ENCODE measurements at places on chromosomes 16 and 17.

DNA sequence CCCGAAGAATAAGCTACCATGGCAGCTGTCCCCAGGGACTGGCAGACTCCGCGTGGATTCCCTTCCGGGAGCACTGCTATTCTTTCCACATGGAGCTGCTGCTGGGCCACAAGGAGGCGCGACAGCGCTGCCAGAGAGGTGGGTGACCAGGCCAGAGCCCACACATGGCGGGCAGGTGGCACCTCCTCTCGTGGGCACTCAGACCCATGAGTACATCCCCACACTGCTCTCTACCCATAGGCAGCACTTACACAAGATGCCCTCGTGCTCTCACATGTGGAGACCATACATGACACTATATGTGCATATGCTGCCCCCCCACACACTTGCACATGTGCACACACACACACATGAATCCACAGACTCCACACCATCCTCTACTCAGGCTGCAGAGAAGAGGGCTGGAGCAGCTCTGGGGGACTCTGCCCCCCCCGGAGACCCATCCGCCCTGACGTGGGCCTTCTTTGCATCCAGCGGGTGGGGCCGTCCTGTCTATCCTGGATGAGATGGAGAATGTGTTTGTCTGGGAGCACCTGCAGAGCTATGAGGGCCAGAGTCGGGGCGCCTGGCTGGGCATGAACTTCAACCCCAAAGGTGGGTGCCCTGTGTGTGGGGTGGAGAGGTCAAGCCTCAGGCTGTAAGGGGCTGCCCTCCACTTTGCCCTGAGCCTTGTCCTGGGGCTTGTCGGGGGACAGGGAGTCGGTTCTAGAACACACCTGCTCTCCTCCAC is 62.9 kb downstream of the MRC2 start:
- no peak for DNase-seq

- DNase-seq: no peak
These were observed 15.4 kb downstream of the FOXF1 start for GRCh38 chr16:86525696-86526095.

GRCh38 chr17:76685366-76685765 is 25.4 kb downstream of the MXRA7 start:
- DNase-seq: no peak

DNA sequence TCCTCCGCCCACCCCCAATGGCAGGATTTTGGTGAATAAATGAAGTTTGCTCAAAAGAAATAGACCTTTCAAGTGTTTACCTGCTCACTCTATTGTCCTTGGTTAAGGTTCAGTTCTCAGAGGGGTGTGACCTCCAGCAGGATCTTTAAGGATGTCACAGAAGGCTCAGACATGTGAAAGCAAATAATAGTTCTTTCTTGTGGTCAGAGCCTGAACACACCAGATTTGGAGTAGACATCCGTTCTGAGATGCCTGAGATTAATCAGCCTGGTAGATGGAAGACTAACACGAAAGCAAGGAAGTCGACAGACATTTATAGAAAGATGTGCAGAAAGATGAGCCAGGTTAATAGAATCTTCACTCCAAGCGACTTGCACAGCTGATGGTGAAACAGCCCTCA is 557.9 kb upstream of the CDH11 start:
- DNase-seq: no peak

DNA sequence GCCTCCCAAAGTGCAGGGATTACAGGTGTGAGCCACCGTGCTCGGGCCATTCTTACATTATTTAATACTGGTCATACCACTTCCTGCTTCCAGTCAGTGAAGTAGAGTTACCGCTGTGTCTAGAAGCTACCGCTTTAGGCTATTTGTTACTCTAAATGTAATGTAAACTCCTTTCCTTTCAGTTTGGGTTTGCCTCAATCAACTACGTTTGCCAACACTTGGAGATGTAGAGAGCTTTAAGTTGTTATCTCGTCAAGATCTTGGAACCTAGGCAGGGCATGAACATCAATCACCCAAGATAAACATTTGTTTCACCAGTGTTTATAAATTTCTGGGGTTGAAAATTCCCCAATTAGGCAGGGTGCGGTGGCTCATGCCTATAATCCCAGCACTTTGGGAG is 275.9 kb downstream of the STX8 start:
- DNase-seq: no peak

DNA sequence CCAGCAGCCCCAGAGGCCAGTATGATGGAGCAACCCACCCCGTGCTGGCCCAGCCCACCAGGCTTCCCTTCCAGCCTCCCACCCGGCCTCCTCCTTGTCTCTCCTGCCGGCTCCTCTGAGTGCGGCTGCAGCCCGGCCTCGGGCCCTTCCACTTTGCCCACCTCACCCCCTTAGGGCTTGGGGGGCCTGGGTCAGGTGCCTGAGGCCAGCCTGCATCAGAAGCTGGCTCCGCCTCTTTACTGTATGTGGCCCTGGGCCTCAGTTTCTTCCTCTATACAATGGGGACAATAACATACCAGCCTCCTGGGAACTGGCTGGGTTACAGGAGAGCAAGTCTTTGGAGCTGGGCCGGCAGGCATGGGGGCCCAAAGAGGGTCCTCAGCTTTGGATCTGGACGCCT is 221.1 kb upstream of the CIBAR2 start:
- DNase-seq: no peak

DNA sequence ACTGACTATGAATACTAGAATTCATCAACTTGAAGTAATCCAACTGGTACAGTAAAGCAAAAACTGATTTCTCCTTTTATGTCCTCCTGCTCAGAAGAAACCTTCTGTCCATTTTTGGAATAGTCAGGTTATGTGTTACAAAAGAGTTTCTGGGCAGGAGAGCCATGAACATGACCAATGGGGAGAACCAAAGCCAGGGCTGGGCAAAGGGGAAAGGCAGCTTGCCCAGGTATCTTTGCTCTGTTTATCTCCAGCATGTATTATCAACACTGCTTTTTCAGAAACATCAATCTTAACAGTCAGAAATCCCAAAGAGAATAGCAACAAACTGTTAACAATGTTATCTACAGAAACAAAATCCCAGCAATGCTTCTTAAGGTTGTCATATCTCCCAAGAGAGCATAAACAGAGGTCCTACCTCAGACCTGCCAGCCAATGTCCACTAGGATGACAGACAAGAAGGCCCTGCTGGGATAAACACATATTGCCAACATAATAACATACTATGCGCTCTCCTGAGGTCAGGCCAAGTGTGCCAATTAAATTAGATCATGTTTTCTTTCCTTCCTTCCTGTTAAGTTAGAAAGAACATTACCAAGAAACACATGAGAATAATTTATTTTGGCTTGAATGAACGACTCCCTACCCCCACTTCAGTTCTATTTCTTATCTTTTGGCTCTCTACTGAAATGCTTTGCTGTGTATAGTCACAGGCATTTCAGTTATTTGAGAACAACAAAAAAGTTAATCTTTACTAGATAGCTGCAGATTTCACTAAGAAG is 28.0 kb downstream of the BLMH start:
- no peak for DNase-seq

DNA sequence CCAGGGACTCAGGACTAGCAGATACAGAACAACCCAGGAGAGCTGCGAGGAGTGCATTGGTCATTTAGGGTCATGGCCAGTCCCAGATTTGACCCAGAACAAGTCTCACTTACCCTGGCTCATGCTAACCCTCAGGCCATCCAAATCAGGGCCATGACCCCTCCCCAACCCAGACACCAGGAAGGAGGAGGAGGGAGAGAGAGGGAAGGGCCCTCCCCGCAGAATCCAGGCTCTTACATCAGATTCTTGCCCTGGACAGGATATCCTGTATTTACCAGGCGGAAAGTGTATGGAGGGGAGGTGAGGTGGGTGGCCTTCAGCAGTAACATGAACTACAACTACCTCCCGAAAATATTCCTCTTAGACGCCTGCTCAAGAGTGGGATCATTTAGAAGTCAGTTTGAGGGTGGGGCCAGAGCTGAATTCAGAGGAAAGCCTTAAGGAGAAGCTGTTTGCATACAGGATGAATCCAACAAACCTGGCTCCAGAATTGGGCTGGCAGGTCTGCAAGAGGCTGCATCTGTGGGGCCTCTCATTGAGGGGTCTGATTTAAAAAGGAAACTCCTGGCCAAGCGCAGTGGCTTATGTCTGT is 2.1 kb downstream of the VAT1 start:
- DNase-seq: no peak

DNA sequence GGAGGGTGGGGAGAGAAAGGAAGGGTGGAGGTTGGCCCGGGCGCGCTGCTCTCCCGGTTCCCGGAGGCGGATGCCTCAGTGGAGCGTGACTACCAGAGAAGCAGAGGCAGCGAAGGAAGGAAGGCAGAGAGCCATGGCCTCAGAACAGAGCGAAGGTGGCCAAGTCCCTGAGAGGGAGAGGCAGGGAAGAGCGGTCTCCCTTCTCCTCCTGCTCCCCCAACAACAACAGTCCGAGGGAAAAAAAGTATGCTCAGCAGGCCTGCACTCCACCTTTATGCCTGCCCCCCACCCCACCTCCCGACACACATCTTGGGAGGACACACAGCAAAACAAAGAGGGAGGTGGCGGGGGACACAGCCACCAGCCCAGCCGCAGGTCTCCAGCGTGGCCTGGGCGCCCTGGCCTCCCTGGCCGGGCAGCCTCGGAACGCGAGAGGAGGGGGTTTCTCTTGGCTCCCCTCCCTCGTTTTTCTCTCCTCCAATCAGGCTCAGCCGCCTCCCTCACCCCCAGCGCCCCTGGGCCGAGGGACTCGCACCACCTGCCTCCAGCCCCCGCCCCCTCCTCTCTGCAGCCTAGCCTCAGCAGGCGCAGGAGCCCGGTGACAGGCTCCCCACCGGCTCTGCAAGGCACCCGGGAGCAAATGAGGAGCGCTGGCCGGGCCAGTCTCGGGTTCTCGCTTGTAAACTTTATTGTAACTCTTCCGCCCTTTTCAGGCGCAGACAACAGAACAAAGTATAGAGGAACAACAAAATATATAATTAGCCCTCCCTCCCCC is 1.1 kb upstream of the HOXB7 start:
- DNase-seq: no peak

DNA sequence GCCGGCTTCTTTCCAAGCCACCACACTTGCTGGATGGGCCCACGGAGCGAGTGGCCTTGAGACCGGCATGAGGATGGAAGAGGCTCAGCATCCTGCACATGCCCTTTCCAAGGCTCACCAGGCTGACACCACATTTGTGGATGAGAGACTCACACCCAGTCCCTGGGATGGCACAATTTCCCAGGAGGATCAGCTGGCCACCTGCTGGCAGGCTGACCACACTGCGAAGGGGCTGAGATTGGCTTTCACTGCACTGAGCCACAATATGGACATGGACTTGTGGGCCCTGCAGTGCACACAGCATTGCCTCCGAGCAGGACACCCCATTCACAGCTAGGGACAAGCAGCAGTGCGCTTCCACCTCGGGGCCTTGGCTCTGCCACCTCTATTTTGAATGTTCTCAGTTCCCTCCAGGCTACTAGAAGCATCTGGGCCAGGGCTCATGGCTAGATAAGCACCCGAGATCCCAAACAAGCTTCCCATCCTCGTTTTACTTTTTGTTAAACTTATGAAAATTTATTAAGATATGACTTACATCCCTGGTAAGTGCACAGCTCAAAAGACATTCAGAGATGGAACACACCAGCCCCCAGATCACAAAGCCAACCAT is 25.3 kb upstream of the KSR1 start:
- DNase-seq: no peak

DNA sequence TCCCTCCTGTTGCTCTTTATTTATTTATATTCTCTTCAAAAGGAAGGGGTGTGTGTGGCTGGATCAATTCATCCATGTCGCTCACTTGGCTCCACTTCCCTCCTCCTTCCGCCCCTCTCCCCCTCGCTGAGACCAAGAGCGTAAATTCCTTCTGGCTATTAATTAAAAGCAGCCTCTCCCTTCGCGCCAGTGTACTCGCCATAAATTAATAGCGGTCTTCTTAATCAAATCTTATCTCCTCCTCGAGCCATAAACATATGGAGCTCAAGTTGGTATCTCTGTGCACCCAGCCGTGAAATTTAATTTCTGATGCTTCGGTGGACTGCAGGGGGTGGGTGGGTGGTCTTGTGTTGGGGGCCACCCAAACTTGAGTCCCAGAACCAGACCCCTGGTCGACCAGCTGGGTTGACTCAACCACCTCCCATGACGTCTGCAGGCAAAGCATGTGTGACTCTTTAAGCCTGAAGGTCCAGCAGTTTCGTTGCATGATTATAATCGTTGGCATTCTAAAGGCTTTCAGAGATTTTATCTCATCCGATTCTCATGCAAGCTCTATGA is 57.9 kb downstream of the SDK2 start:
- DNase-seq: no peak

DNA sequence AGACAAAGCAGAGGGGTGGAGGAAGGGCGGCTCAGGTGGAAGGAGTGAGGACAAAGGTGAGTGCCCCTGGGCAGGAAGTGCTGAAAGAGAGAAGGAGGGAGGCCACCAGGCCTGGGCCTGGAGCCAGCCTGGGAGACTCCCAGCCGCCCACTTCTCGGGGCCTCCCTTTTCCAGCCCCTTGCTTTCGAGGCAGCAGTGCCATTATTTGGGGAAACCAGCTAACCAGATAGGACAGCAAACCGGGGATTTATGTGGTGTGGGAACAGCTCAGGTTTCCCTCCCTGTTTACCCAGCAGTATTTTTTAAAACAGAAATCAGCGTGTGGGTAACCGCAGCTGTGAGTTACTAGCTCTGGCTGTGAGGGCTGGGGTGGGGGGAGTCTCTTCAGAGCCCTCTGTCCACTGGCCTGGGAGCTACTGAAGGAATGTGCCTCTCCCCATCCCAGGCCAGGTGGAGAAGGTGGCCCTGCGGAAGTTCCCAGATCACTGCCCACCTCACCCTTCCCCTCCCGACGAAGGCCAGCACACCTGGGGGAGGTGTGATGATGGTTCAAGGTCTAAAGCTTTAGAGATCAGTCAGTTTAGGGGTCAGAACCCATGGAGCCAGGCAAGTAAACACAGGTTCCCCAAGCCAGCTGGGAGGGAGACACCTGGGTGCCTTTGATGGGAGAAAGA is 8.4 kb upstream of the MEOX1 start:
- no peak for DNase-seq

GRCh38 chr17:81951785-81952684 is 5.0 kb upstream of the MYADML2 start:
- DNase-seq: no peak

- no peak for DNase-seq
These were observed 4.5 kb downstream of the KRT9 start for GRCh38 chr17:41567317-41567716.

GRCh38 chr17:7606280-7606679 is 8.4 kb downstream of the FXR2 start:
- no peak for DNase-seq

GRCh38 chr16:81319221-81319912 is 4.6 kb downstream of the GAN start:
- no peak for DNase-seq

DNA sequence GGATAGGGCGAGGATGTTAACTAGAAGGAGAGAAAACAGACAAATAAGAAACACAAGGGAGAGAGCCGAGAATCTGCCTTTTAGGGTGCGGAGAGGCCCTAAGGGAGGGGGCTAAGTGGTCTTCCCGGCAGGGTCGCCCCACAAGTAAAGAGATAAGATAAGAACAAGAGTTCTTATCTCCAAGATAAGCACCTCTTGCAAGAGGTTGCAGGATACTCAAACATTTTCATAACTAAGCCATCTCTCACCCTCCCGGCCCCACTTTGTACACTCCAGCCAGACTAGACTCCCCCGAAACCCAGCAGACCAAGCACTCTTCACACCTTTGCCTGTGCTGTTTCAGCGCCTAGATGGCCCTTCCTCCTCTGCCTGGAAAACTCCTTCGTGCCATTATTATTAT is 14.3 kb downstream of the ZNF319 start:
- DNase-seq: no peak

- DNase-seq: no peak
These were observed 243.5 kb upstream of the CCL2 start for GRCh38 chr17:34011599-34011998.

- DNase-seq: no peak
These were observed 137.0 kb downstream of the ANKFN1 start for GRCh38 chr17:56290101-56290801.

Data from amygdala (tissue), 56 donors.